ENCODE measurements at places on chromosomes 3 and 15.

- DNase-seq: no peak
Measured at GRCh38 chr3:5618170-5618569, 430.7 kb downstream of the EDEM1 start.

DNA sequence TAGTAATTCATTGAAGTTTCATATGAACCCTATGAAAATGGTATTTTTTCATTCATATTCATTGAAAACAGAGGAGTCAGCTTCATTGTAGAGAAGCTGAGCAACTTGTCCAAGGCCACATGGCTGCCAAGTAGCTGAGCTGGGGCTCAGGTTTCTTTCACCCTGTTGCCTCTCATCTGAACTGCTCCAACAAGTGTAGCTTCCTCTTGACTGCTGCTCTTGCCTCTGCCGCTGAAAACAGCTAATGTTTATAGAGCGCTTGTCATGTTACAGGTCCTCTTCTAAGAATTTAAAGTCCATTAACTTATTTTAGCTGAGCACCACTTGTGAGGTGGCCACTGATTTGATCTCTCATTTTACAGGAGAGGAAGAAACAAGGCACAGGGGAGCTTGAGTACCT, 81.1 kb downstream of the PDCD6IP start:
- DNase-seq: no peak

- DNase-seq: no peak
Measured at GRCh38 chr3:123296836-123297626, 95.3 kb downstream of the SEC22A start.

- no peak for DNase-seq
Measured at GRCh38 chr15:88465633-88466224, 1.5 kb downstream of the MRPL46 start.

- no peak for DNase-seq
Measured at GRCh38 chr15:39427705-39428104, 153.2 kb upstream of the THBS1 start.

DNA sequence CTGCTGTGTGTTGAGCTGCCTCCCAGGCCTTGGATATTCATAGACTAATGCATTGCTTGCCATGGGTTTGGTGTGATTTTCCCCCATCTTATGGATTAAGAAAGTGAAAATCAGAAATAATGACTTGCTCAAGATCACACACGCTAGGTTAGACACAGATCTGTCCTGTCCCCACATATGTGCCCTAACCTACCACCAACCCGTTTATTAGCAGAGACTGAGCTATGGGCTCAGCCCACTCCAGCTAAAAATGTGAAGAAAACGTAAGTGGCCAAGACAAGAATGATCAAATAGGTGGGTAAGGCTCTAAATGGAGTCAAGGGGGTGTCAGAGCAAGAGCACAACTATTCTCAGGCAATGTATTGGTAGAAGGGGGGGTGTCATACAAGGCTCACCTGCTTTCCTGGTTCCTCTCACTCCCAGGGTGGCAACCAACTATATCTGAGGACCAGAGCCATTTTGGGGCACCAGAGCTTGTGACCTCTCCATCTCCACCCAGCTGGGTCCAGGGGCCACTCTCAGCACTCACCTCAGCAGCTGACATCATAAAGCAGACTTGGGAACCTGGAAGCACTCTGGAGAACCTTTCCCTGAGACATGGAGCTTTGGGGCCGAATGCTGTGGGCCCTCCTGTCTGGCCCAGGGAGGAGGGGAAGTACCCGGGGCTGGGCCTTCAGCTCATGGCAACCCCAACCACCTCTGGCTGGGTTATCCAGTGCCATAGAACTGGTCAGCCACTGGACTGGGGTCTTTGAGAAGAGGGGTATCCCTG, 1.4 kb downstream of the HEMK1 start:
- DNase-seq: no peak

- no peak for DNase-seq
Measured at GRCh38 chr15:40995656-40996055, 42.4 kb downstream of the CHAC1 start.

GRCh38 chr15:40128766-40129660, 20.3 kb upstream of the BMF start:
- no peak for DNase-seq

DNA sequence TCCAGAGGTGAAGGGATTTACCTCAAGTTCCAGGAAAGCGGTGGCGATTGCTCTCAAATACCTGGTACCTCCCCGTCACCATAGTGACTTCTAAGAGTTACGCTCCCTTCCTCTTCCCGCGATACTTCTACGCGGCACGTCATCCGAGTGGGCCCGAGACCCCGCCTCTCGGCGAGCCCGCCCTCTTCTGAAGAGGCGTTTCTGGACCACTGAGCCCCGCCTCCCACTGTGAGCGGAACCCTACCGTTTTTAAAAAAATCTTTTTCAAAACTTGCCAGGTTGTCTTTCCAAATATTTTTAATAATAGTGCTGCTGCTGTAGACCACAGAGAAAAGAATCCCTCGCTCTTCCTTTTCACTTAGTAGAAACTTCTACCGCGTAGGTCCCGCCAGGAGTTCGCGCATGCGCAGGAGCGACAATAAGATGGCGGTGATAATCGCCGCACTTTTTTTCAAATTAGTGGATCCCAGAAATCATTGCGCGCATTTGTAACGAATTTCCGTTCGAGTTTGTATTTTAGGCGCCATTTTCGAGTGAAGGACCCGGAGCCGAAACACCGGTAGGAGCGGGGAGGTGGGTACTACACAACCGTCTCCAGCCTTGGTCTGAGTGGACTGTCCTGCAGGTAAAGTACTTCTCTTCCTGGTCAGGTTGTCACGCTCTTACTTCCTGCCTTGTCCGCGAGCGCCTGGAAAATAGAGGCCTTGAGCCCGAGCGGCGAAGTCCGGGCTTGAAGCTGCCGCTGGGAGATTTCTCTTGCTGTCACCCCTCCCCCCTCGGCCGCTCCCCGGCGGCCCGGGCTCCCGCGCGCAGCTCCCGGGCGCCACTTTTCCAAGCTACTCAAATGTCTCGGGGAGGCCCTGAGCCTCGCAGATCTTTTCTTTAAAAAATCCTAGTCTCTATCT, at the start of the genes IFT80 and SMC4:
TSS of gene IFT80 (minus strand) at position 101 of the 905 bp plus-strand sequence. CDS start 14,625 bp downstream, outside the sequence.
TSS of gene SMC4 (plus strand) at position 526 of the 905 bp plus-strand sequence. CDS start 1,177 bp downstream, outside the sequence.
- peak; percentile 89 for DNase-seq

GRCh38 chr3:157086775-157087174, 73.2 kb downstream of the CCNL1 start:
- DNase-seq: no peak

DNA sequence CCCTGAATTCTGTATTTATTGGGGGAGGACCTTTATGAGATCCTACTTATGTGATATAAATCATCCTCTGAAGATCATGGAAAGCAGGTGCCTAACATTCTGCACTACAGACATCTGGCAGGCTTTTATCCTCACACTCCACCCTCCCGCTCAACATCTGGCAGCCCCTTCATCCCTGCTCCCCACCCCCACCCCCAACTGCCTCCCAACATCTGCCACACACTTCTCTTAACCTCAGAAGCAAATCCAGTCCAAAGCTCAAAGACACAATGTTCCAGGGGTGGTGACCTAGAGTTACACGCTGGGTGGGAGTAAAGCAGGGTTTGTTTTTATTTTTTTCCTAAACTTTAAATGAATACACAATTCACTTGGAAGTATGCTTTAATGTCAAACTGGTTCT, 184.5 kb upstream of the ATP11B start:
- DNase-seq: no peak

- DNase-seq: no peak
Measured at GRCh38 chr15:58459560-58459959, 27.8 kb downstream of the LIPC start.

- no peak for DNase-seq
Measured at GRCh38 chr15:59367022-59367451, 5.6 kb downstream of the MYO1E start.

DNA sequence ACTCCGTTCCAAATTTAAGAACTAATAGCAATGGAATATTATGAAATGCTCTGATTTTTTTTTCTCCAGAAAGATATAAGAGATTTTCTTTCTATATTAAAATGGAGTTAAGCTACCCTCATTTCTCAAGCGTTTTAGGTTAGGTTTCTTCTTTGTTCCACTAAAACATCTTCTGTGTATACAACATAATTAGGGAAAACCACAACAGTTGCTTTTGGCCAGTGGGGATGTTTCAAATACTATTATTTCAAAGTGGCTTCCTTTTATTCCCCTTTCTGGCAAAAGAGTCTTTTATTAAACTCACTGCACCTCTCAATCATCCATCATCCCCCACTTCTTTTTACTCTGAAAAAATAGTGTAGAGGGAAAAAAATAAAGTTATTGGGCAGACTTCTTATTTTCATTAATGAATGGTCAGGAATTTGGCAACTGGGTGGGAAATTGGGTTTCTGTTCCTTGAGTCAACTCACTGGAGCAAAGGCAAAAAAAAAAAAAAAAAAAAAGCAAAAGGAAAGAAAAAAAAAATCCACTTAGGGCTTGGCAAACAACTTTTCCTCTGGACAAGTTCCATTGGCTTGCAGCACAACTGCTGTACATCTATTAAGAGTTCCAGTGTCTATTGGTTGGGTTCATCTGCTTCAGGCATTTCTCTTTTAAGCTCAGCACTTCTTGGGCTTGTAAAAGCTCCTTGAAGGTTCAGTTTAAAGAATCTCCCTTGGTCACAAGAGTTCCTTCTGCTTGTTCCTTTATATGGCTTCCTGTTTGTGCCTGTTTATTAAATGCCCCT, 963.4 kb downstream of the ROBO1 start:
- DNase-seq: no peak

GRCh38 chr3:159859424-159859823, 129.2 kb upstream of the IL12A start:
- DNase-seq: no peak

DNA sequence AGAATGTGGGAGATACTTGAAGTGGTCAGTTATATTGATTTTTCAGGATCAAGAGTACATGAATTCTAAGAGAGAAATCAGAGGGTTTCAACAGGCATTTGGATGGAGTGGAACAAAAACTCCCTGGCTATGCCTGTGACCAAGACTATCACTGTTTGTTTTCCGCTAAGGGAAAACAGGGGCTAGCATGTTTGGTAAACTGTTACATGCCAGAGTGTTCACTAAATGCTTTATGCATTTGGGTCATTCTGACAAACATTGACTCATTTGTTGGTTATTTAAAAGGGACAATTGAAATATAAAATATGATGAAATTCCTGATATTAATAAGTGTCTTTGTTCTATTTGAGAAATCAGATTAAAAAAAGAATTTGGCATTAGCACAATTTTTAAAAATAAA, 603.9 kb upstream of the KCNMB2 start:
- DNase-seq: no peak

DNA sequence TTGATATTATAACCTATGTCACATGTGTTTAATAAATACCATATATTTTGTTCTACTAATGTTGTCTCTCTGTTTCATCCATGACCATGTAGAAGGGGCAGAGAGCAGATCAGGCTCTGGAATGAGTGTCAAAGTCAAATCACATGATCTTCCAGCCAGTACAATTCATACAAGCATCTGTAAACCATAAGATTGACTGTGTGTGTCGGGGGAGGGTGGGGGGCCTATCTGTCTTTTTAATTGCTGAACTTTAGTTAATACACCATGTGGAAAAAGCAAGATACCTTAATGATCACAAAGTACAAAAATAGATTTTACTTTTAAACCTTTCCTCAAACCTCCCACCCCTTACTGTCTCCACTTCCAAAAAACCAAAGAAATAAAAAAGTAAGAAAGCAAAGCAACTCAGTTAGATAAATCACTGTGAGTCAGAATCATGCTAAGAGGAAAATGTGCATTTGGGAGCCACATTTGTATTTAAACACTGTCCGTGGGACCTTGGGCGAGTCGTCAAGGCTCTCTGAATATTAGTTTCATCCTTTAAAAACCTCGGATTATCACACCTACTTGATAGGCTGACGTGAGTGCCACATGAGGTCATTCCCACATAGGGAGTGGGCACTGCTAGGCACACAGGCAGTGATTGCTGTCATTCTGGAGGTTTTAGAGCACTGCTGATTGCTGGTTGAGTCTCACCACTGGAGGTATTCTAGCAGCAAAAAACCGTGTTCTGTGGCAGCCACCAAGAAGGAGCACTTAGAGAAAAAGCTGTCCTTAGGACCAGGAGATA, 21.0 kb upstream of the POLR2M start:
- no peak for DNase-seq

DNA sequence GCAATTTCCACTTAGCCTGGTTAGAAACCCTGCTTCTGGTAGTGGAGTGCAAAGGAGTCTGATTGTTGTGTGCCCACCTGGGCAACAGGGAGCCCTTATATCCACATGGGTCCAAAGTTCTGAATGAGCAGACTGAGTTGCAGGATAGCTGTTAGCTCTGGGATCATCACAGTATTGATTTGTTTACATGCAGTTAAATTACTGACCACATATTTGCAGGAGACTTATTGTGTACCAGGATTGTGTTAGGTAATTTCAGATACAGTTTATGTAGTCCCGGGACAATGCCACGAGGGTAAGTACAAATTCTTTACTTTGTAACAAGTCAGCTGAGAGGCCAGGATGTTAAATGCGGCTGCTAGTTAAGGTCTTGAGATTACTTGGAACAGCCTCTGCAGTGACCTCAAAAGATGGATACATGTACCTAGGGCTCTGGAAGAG, 18.8 kb downstream of the ARHGEF26 start:
- no peak for DNase-seq

DNA sequence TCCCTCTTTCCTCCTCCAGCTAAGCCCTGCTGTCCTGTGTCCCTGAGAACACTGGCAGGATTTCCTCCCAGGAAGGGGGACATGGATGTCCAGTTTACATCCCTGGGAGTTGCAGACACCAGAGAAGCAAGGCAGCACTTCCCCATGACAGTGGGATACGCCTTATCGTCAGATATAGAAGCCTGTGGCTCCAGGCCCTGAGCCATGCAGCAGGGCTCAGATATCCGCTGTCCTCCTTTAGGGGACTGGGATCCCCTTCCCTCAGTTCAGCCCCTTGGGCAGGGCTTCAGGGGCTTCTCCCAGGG, 16.4 kb downstream of the CORO2B start:
- DNase-seq: no peak

DNA sequence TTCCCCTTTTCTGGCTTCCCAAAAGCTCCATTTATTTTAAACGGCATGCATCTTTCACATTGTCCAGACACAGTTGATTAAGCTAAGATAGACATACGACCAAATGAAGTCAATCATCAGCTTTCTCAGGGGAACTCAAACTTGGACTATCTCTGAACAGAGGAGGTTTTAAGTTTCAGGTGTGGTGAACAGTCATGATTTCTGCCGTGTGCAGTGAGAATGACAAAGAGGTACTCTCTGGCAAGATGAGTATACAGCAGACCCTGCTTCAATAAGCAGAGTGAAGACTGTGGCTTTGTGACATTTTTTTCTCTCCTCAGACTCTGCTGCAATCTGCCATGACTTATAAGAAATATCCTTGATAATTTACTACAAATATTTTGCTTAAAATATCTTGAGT, 307.7 kb downstream of the CNTN6 start:
- no peak for DNase-seq

GRCh38 chr15:63319065-63319464, 41.7 kb downstream of the APH1B start:
- DNase-seq: no peak

DNA sequence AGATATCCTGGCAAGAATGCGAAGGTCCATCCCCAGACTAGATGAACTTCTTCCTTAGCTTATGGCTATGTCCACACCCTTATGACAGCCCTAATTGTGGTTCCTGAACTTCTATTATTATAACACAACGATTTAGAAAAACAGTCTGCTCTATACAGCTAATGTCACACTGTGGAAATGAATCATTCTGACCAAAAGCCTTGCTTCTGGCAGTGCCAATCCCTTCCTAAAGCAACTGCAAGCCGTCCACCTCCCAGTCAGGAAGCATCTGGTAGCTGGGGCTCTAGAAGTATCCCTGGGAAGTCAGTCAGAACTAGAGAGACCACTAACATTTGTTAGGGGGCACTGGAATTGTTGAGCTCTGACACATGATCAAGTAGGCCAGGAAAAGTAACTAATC, 45.0 kb downstream of the MYO5A start:
- no peak for DNase-seq
